Activated naive CD4-positive, alpha-beta T cell treated with Interleukin-2 at 50 U/mL for 16 hours (primary cell): ENCODE measurements at places on chromosomes 4 and X.

DNA sequence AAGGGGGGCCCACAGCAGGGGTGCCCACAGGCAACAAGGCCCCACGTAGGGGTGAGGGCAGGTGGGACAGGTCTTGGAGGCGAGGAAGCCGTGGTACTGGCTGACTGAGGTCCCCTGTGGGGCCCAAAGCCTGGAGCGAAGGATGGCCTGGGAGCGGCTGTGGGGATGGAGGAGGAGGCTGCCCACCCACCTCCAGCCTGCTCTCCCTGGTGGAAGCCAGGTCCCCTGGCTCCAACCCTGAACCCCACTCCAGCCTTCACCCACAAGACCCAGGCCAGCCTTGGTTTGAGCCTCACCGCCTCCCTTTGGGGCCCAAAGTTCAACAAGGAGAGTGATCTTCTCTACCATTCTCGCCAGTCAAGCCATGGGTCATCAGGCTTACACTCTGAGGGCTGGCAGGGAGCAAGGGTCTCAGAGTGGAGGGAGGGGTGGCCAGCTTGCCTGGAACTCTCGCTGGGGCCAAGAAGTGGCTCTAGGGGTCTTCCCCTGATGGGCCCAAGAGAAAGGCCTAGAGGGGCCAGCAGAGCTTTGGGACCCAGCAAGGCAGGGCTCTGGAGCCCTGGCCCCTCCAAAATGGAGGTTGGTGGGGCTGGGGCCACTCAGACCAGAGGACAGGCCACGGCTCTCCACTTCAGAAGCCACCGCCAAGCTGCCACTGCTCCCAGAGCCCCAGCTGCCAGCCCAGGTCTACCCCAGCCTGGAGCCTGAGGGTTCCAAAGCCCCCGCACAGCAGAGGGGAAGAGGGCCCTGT lies 5.0 kb downstream of the PNCK start:
- DNase-seq, result no peak

DNA sequence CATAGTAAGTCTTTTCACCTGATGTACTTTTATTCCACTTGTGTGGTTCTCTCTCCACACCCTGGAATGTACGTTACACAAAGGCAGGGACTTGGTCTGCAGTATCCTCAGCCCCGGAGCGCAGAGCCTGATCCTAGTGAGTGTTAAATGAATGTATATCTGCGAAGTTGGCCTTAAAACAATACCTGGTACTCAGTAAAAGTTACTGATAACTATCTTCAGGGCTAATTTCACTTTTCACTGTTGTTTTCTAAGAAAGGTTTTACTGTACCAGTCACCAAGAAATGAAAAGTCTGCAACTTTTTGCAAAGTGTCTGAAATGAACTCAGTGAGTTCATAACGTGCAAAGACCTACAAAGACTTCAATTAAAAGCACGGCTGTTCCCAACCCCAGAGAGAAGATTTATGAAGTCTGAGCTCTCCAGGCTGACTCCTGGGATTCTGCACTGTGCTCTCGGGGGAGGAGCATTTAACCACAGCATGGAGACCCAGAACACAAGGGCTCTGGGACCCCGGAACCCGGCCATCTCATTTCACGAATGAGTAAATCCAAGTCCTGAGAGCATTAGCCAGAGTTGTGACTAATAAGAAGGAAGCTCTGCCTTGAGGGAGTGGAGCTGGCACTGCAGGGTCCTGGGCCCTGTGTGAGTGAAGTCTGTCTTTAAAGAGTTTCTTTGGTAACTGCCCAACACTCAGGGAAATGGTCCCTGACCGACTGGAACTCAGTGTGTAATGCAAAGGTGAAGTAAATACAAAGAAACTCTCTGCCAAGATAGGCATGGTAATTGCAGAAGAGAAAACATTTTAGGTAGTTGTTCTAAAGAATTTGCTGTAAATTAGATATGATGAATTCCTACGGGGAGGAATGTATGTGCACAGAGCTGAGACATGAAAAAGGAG lies 165.8 kb downstream of the NSUN7 start:
- DNase-seq, result peak; percentile 11

DNA sequence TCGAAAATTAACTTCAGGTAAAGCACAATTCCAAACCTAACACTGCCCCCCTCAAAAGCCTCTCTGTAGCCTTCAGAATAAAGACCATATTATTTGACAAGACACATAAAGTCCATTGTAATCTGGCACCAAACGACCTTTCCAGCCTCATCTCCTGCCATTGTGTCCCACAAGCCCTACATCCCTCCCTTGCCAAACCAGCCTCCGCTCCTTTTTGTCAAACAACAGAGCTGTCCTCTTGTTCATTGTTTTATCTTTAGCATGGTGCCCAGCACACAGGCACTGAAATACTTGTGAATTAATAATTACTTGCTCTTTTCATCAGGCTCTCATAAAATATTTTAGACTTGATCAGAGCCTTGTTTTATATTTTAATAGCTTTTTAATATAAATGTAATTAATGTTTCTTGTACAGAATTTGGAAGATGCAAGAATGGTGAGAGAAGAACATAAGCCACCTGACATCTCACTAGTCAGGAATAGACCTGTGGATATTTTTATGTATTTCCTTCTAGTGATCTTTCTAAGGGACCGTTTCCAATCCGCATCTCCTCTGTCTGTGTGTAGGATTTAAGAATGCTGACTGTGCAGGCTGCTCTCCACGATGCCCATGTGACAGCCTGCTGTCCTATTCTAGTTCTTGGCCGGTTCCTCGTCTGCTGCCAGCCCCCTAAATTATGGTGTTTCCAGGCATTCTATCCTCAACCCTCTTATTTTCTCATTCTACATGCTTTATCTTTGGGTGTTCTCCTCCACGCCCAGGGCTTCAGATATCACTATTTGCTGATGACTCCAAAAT lies 3.0 kb upstream of the IRF2 start:
- DNase-seq, result peak; percentile 13

- DNase-seq, result no peak
These were observed 9.7 kb upstream of the CDKN2AIP start for GRCh38 chr4:183434666-183435190.

GRCh38 chr4:7976025-7976424 lies 36.4 kb upstream of the AFAP1 start:
- DNase-seq, result no peak

DNA sequence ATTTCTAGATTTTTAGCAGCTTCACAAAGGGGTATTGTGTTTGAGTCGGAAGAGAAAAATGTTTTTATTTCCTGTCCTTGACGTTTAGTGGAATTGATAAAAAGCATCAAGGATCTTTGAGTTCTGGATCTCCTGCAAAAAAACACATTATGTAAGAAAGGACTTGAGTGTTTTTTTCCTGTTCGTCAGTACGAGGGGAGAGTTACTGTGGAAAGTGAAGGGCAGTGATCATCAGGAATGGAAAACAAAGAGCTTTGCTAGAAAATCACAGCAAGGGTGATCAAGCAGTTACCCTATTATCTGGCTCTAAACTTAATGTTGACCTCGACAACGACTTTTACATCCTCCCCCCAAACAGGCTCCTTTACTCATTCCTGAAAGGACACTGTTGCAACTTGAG lies 7.3 kb downstream of the LIMCH1 start:
- no peak for DNase-seq

- no peak for DNase-seq
These were observed 96.3 kb upstream of the QRFPR start for GRCh38 chr4:121477079-121477478.

DNA sequence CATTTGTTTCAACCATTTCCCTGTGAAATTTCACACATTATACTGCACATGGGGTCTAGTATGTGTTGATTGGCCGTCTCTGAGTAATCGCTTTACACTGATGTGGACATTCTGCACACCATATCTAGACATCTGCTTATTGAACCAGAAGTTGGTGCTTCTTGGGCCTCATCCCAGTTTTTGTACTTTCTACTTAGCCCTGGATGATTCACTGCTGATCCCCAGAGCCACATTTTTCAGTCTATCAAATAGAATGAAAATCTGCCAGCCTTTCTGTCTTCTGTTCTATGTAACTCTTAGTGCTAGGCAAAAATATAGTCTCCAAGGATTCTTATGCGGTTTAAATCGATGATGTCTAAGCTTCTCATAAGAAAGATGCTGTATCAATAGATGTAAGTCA lies 40.5 kb upstream of the RELL1 start:
- no peak for DNase-seq

GRCh38 chr4:88070031-88070430 lies 62.6 kb downstream of the PKD2 start:
- DNase-seq, result no peak

DNA sequence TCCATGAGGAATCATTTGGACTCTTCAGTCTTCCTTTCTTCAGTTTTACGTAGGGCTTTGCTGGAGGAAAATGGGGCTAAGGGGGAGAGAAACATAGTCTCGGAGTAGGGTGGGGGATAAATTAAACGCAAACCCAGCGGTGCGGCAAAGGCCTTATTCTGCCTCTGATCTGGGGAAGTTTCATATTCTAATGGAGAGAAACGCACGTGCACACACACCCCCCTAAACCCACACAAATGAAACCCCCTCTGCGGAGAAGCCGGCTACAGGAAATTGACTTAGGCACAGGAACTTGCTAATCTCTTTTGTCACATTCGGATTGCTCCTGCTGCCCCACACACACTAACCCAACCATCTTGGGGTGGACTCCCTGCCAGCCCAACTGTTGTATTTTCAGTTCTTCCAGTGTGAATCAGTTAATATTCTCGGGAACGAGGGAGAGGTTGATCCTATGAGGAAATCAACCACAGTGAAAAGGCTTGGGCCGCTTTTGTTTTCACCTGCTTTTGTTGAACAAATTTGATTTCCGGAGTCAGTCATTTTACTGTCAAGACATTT lies at the start of gene RHOH:
Gene RHOH, plus strand, starts transcription at position 308 of the 558 bp plus-strand sequence. CDS start 46,356 bp downstream, outside the sequence.
- DNase-seq, result peak; percentile 78

DNA sequence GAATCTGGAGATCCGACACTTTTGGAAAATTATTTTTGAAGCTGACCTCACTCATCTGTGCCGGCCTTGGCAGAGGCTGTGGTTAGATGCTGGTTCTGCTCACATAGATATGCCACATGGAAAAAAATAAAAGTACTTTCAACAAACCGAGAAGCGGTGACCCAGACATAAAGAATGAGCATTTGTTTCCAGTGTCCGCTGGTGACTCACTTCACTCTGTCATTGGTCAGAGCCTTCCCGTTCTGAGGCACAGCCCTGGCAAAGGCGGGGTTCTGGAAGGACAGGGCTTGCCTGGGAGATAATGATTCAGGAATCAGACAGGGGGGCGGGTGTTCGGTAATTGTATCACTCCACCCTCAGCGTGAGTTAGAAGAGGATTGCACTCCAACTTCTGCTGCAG lies 172.4 kb upstream of the MXRA5 start:
- DNase-seq, result no peak

- DNase-seq, result peak; percentile 18
These were observed 1.0 kb upstream of the PDGFRA start for GRCh38 chr4:54228056-54228527.

DNA sequence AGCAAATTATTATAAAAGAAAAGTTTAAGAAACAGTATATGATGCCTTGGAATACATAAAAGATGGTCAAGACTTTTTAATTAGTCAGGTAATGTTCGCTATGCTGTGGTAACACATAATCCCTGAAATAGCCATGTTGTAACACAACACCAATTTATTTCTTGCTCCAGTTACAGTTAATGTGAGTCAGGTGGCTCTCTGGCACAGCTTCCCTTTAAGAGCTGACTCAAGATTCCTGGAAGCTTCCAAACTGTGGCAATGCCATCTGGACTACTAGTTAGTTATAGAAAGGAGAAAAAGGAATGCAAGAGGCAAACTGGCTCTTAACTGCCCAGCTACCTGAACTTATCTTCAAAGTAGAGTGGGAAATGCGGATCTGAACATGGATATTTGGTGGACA lies 210.5 kb downstream of the CHM start:
- DNase-seq, result no peak

DNA sequence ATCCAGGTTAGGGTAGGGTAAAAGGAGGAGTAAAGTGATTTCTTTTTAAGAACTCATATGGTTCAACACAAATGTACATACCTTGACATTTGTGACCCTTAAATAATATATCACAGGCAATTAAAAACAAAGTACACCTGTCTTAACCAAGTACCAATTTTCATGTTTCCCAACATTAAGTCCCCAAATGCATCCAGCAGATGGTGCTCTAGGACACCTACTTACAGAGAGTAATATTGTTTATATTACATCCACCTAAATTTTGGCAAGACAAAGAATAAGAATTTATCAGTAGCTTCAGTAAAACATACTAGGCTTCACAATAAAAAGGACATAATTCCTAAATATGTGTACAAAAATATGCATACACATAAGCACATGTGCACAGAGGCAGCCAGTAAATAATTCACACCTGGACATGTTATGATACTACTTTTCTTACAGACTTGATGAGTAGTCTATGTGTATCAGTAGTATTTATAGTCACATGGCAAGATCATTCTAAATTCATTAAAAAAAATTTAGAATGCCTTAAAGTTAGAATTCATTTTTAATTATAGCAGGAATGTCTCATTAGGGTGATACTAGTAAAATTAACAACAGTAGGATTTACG lies 219.7 kb downstream of the DCLK2 start:
- peak; percentile 22 for DNase-seq

- DNase-seq, result no peak
These were observed 29.7 kb downstream of the EGF start for GRCh38 chr4:109942292-109942926.

- DNase-seq, result no peak
These were observed 144.9 kb downstream of the RASL11B start for GRCh38 chr4:53007024-53007423.

GRCh38 chrX:132489578-132490419 lies 961 bp upstream of the MBNL3 start:
- DNase-seq, result peak; percentile 49

DNA sequence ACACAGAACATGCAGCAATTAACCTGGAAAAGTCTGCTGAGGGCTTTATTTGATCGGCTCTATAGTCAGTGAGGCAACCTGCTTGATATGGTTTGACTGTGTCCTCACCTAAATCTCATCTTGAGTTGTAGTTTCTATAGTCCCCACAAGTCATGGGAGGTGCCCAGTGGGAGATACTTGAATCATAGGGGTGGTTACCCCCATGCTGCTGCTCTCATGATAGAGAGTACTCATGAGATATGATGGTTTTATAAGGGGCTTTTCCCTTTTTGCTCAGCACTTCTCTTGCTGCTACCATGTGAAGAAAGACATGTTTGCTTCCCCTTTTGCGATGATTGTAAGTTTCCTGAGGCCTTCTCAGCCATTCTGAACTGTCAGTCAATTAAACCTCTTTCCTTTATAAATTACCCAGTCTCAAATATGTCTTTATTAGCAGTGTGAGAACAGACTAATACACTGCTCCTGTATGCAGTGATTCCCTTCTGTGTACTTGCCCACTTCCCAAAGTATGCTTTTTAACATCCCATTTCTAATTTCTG lies 78.2 kb downstream of the NPFFR2 start:
- no peak for DNase-seq

DNA sequence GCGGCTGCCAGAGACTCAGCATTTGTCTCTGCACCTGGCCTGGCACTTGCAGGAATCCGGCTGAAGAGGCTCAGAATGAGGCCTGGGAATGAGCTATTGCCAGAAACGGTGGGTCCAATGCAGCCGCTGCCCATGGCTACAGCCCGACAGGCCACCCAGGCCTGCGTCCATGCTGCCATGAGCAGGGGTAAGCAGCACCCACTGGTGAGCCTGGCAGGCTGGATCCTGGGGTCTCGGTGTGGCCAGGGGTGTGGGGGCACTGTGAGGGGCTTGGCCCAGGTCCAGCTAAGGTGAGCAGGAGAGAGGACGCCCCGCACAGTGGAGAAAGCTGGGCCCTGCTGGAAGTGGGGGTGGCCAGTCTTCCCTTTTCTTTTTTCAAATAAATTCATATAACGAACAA lies 60.3 kb upstream of the MXD4 start:
- no peak for DNase-seq
